ENCODE measurements at places on chromosomes 4 and X.

- DNase-seq = peak; percentile 7
Measured at GRCh38 chr4:113979148-113979904, at the start of gene ARSJ. TSS of gene ARSJ (minus strand) at chr4:113979647. CDS start at chr4:113978834, 813 bp downstream.

DNA sequence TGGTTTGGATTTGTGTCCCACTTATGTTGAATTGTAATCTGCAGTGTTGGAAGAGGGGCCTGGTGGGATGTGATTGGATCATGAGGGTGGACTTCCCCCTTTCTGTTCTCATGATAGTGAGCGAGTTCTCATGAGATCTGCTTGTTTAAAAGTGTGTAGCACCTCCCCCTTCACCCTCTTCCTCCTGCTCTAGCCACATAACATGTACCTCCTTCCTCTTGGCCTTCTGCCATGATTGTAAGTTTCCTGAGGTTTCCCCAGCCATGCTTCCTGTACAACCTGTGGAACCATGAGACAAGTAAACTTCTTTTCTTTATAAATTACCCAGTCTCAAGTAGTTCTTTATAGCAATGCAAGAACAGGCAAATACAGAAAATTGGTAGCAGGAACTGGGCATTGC lies 138.7 kb downstream of the INPP4B start:
- no peak for DNase-seq

DNA sequence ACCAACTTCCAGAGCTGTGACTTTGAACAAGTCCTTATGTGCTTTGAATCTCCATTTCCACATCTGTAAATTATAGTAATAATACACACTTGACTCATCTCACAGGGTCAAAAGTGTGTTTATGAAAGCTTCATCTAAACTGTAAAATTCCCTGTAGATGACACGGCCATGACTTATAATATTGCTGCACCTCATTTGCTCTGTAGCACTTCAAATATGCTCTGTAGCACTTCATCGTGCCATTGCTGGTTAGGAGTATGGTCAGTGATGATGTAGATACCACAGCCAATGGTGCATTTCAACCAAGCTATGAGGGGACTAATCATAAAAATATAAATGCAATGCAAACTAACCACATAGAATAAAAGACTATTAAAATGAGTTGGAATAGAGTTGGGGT lies 318.6 kb downstream of the ANK2 start:
- DNase-seq = no peak

DNA sequence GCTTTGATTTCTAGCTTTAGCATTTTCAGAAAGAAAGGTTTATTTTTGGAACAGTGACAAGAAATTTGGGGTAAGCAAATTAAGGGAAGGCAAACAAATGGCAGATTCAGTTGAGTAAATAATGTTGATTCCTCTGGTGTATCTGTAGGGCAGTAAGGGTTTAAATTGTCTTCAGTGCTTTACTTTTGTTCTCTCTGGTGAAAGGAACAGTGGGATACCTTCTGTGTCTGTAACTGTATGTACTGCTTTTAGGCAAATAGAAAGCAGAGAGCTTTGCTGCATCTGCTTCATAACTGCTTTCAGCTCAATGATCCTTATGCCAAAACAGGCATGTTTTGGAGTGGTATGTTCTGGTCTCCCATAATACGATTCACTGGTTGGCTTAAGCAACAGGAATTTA lies 932.1 kb upstream of the SLIT2 start:
- DNase-seq = no peak

GRCh38 chr4:177660223-177660622 lies 218.0 kb upstream of the AGA start:
- DNase-seq = no peak

DNA sequence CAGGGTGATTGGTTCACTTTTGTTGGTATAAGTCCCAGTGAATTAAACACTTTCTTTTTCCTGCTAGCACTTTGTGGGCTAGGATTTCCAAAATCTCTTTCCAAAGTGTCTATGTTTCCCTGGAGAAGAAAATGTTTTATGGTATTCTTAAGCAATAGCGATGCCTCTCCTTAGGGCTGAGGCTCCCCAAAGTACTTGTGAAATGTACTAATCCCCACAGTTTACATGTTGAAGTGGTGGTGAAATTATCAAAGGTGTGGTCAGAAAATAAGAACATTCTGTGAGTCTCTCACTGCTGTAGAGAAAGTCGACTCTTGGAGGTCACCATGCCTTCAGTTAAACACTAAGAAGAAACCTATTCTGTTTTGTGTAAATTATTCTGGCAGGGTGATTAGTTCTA lies 51.5 kb upstream of the AMELX start:
- DNase-seq = no peak

- DNase-seq = no peak
Measured at GRCh38 chrX:95884186-95884585, 800.5 kb upstream of the DIAPH2 start.
